ENCODE measurements at places on chromosomes 16 and 17. TPM values are rescaled to one million over a fixed set of nuclear protein-coding genes. Genes with fewer than 3 reads are reported as not detected.
A peak's percentile ranks its signal among the peaks of the same experiment; 100 is the strongest.

DNA sequence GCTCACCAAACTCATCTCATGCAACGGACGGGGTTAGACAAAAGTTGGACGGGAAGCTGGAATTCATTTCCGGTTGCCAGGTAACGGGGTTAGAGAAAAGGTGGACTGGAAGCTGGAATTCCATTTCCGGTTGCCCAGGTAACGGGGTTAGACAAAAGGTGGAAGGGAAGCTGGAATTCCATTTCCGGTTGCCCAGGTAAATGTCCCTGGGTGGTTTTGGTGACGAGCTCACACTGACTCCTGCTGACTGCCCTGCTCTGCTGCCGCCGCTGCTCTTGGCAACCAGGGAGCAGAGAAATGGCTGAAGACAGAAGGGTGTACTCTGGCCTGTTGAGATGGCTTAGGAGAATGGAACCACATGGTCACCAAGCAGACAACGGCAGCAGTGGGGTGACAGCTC, 170.3 kb upstream of the RPH3AL start:
- no peak for DNase-seq

DNA sequence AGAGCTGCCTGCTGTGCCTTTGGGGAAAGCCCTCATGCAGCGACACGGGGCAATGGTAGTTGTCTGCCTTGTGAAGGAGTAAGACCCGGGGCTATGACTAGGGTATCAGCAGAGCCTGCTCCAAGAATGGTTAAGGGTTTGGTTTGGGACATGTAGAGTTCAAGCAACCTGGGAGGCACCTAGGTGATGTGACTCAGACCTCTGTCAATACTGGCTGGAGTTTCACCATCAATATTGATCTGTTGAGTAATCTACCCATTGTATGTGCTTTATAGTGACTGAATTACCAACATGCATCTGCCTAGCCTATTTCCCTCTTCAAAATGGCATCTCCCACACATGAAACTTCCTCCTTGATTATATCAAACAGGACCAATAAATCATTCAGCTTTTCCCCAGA, 398.4 kb upstream of the HSBP1 start:
- DNase-seq, result no peak

Gene TMEM235
- not detected for total RNA-seq

- peak; percentile 42 for DNase-seq
These were observed 821 bp downstream of the SOCS7 start for GRCh38 chr17:38352245-38353085.

Gene TM4SF5
- total RNA-seq, result 1.8 TPM

DNA sequence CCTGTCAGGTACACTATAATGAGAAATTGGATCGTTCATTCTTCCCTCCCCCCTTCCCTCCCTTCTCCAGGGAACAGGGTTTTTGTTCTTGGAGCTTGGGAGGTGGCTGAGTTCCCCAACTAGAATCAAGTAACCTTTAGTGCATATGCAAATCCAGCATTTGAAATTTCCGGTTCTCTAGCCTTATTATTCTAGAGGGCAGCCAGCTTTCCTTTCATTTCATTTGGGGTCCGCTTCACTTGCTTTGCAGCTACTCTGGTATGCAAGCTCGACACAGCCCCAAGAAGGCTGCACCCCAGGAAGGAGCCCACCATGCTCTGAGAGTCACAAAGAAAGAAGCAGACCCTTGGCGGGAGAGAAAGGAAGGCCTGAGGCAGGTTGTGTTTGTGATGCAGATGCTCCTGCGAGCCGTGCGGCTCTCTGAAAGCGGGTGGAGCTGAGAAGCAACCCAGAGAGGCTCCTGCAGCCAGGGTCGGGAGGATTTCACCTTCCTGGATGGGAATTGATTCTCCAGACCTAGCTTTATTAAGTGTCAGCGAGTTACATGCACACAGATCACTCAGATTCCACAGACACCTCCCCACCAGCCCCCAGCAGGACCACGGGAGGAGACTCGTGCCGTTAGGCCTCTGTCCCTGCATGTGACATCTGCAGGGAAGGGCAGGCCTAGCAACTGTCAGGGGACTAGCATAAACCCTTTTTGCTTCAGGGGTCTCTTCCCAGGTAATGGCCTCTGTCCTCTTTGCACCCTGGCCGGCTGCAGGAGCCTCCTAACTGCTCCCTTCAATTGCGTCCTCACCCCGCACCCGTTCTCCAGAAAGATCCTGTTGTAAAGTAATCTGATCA, 34.5 kb downstream of the PMM2 start:
- no peak for DNase-seq

DNA sequence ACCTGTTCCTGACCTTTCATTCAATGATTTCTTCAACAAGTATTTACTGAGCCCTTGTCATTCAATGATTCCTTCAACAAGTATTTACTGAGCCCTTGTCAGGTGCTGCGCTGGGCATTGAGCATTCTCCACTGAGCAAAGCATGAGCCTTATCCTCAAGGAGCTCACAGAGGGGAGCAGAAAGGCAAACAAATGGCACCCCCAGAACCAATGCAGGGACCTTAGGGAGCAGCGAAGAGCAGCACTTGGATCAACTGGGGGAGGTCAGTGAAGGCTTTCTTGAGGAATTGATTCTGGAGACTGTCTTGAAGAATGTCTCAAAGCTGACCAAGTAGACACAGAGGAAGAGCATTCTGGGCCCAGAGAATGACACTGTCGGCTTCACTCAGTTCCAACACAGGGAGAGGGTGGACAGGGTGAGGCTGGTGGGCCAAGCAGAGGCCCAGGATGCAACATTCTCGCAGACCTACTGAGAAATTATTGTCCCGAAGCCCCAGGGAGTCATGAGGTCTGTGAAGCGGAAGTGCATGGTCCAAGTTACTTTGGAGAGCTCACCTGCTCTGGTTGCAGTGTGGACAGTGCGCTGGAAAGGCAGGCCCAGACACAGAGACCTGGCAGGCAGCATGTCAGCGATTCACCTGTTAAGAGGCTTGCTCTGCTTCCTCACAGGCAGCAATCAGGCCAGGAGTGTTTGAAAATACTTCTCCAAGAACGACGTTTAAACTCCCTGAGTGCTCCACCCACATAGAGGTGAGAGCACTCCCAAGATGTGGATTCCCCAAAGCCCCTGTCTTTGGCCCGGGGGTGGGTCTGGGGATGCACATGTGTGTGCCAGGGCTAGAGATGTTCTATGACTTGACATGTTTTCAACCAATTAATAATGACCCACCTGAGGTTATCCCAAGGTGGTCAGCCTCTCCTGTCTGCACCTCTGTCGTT, 3.2 kb upstream of the MPO start:
- DNase-seq, result no peak

GRCh38 chr16:1793578-1794220, at the start of gene IGFALS:
IGFALS (minus strand) TSS chr16:1793705; CDS start chr16:1793652, 53 bp downstream.
- peak; percentile 55 for DNase-seq

- peak; percentile 89 for DNase-seq
These were observed 2.3 kb upstream of the RPH3AL start for GRCh38 chr17:354651-355556.

DNA sequence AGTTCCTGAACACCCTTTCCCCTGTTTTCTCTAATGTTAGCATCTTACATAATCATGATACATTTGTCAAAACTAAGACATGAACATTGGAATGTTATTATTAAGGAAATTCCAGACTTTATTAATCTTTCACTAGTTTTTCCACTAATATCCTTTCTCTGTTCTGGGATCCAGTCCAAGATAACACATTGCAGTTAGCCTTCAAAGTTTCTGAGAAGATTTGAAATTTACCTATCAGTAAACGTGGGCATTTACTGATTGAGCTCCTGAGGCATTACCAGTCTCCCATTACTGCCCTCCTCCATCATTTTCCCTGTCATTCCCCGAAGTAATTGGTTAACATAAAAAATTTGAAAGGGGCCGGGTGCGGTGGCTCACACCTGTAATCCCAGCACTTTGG, 5.7 kb upstream of the CD300LG start:
- no peak for DNase-seq

DNA sequence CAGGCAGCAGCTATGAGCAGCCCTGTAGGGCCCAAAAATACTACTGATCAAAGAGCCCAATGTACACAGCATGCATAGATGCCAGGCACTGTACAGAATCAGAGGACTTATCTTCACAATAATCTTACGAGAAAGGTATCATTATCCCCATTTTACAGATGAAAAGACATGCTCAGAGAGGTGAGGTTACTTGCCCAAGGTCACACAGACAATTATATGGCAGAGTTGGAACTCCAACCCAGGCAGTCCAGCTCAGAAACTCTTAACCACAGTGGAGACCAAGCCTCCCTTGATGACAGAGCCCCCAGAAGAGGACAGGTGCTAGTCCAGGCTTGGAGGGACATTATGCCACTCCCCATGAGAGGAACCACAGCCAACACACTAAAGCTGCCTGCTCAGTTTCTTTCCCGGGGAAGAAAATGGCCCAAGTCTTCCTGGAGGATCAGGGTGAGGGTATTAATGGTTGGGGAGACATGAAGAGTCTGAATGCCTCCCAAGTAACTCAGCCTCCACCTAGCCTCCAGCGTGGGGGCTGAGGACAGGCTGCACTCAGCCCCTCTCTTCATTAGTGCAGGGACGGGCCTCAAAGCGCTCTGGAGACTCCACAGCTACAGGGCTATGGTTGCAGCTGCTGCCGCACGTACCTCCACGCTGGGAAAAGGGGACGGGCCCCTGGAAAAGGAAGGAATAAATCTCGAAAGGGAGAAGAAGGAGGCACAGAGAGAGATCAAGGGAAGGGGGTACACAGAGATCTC, 826 bp downstream of the UNC119 start:
- no peak for DNase-seq

Gene ASIC2
- total RNA-seq, result not detected

Gene WWOX
- total RNA-seq, result 67.2 TPM

DNA sequence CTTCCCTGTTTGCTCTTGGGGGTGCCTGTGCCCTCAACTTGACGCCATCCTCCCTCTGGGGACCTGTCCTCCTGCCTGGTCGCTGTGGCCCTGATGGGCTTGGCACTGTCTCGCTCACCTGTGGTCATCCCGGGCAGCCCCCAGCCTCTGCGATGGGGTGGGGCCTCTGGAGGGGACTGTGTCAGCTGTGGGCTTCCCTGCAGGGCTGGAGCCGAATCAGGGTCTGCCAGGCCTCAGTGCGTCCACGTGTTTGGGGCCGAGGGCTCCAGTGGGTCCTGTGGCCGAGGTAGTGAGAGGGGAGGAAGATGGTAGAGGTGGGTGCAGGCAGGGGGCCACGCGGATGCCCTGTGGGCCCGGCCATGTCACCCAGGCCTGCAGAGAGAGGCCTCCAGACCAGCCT, 8.0 kb downstream of the PIGQ start:
- no peak for DNase-seq

- DNase-seq, result no peak
These were observed 41.5 kb upstream of the MED9 start for GRCh38 chr17:17435323-17435722.
